ENCODE measurements at places on chromosomes 16 and 17.

GRCh38 chr17:5418858-5419355, 555 bp downstream of the NUP88 start:
- DNase-seq: peak; percentile 74

DNA sequence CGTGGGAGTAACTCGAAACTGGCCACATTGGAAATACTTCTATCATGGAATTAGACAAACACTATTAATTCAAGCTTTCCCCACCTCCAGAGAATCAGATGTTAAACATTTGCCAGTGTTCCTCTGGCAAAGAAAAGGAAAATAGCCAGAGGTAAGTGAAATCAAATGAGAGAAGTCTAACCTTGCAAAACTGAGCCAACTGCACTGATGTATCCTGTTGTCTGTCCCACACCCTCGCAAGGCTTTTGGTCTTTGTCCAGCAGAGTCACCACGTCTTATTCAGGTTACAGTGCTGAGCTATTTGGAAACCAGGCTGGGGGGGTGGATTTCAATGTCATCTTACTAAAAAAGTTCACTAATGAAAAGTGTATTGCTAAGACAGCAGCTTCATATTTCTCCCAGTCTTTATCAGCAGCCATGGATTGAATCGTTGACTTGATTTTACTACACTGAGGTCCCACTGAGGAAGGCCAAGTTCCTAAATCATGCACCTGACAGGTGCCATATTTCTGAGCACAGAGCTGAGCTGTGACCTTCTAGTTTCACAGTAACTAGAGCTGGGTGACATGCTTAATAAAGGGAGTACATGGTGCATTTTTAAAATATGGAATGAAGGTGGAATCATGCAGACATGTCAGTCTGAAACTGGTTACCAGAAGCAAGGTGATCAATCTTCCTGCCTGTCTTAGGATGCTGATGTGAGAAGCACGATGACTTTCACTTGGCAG, 85.2 kb upstream of the HSBP1 start:
- no peak for DNase-seq

DNA sequence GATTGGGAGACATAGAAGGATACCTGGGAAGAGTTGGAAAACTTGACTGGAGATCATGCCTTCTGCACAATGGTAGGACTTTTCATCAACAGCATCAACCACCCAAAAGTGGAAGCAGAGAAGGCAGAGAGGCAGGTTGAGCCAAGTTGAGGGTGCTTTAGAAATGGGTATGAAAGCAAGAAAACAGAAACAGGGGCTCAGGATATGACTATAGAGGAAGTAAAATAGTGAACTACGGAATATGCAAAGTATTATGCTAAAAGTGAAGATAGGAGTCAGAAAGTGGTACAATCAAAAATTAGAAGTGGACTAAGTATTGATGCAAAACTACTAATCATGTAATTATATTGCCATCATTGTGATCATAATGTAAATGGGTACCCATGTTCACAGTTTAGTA, 16.1 kb upstream of the ARHGAP44 start:
- DNase-seq: no peak

GRCh38 chr17:61196302-61196704, 203.3 kb upstream of the TBX2 start:
- no peak for DNase-seq

DNA sequence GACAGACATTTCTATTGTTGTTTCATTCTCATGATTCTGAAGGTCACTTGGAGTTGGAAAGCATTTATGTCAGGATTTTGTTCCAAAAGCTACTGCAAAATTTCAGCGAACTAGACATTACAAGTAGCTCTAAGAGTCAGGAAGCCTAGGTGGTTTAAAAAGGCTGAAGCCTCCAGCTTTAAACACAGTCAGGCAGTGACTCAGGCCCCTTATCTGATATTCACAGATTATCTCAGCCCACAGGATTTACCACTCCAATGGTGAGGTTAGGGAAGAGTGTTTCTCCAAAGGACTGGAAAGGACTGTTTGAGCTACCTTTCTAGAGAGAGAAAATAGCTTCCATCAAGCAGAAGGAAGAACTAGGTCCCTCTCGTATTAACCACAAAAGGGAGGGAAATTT, 624.4 kb upstream of the C16orf82 start:
- no peak for DNase-seq

DNA sequence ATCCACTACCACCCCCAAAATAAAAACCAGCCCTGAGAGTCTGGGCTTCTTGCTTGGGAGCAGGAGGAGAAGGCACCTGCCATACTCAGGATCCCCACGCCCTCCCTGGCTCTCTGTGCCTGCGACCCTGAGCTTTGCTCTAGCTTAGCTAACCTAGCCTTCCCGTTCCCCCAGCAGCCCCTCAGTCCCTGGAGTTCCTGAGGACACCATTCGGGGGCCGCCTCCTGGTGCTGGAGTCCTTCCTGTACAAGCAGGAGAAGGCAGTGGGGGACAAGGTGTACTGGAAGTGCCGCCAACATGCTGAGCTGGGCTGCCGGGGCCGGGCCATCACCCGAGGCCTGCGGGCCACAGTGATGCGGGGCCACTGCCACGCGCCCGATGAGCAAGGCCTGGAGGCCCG, 18.5 kb downstream of the FLYWCH1 start:
- no peak for DNase-seq

DNA sequence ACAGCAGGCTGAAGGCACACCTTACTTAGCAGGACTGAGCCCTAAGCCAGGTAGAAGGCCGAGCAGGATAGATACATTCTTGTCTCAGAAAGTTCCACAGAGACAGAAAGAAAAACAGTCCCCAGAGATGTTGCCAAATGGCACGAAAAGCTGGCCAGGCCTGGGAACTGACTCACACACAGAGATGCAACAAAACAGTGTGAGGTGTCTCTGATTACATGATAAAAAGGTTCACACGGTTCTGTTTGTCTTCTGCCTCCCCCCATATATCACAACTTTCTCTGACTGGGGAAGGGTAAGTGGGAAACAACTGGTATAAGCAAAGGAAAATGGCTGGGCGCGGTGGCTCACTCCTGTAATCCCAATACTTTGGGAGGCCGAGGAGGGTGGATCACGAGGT, 1.7 kb downstream of the WBP2 start:
- DNase-seq: no peak

DNA sequence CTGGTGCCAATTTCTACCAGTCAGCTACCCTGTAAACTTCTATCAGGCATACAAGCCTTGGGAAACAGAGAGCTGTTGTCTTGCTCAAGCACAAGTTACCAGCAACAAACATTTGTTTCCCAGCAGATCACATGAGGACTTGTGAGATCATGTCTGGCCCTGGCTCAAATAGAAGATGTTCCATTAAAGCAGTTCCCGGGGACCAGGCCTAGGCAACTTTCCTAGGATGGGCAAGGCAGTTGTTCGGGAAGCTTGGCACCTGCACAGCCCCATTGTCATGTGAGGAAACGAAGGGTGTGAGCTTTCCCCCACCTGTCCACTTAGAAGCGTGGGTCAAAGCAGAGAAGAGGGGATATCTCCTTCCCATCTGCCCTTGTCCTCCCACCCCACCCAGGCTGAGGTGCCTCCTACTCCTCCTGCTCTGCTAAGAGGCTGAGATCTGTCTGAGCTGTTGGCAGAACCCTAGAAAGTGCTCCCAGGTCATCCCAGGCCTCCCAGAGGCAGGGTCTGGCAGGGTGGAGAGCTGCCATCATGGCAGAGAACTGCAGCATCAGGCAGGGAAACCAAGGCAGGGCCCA, 11.2 kb upstream of the SLC47A2 start:
- no peak for DNase-seq

- DNase-seq: peak; percentile 21
These were observed 16.1 kb downstream of the CCR7 start for GRCh38 chr17:40548982-40549685.

DNA sequence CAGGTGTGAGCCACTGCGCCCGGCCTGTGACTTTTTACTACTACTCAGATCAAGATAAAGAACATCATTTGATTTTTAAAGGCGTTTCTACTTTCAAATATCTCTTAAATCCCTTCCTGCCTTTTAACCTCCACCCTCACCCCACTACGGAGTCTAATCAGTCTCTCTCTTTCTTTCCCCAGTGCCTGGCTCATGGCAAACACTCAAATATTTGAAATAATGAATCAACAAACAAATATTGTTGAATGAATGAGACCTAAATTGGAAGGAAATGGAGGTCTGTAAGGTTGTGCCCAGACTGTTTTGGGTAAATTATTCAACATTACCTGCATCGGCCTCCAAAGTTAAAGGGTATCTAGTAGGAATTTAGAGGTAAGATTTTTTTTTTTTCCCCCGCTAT, 14.7 kb downstream of the COPZ2 start:
- DNase-seq: no peak

GRCh38 chr17:59257101-59257500, 36.8 kb downstream of the GDPD1 start:
- DNase-seq: no peak

DNA sequence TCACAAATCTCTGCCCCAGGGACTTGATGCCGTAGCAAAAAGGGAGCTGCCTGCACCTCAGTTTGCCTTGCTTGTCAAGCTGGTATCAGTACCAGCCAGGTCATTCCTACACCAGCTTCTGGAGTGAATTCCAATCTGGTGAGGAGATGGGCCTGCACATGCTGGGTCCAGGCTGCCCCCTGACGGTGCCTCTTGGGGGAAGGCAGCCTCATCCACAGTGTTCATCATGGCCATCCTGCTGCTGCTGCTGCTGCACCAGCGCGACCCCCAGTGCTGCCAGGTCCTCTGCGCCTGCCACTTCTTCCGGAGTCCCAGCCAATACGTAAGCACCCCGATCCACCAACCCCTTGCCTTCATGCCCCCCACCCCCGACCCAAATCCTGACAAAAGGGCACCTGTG, 8.3 kb downstream of the MRPL27 start:
- no peak for DNase-seq

- no peak for DNase-seq
These were observed 8.2 kb downstream of the FN3K start for GRCh38 chr17:82743344-82744219.

DNA sequence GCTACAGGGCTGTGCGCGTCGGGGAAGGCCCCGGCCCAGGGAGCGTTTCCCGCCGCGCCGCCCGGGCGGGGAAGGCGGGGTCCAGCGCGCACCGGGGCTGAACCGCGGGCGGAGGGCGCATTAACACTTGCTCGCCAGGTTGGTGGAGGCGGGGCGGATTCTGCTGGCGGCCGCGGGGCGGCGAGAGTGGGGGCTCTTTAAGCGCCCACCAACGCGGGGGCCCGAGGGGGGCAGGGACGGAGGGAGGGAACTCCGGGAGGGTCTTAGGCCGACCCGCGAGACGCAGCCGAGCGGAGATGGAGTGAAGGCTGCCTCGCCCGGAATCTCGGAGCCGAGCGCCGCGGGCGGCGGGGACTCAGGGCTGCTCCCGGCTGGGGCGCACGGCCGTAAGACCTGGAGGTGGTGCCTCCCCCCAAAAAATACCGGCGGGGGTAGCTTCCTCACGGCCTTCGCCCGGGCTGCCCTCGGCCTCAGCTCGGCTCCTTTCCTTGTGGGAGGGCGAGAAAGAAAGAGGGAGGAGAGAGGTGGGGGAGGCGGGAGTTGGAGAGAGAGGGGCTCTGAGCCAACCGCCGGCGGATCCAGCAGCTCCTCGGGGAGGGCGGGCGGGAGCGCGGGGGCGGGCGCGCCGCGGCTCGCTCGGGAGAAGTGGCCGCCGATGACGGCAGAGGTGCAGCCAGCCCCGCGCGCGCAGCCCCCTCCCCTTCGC, 415 bp upstream of the FOXF1 start:
- no peak for DNase-seq

- DNase-seq: no peak
These were observed at the start of gene NPTX1 for GRCh38 chr17:80475910-80476876. TSS of gene NPTX1 (minus strand) at chr17:80476607. CDS start at chr17:80476446, 161 bp downstream.

DNA sequence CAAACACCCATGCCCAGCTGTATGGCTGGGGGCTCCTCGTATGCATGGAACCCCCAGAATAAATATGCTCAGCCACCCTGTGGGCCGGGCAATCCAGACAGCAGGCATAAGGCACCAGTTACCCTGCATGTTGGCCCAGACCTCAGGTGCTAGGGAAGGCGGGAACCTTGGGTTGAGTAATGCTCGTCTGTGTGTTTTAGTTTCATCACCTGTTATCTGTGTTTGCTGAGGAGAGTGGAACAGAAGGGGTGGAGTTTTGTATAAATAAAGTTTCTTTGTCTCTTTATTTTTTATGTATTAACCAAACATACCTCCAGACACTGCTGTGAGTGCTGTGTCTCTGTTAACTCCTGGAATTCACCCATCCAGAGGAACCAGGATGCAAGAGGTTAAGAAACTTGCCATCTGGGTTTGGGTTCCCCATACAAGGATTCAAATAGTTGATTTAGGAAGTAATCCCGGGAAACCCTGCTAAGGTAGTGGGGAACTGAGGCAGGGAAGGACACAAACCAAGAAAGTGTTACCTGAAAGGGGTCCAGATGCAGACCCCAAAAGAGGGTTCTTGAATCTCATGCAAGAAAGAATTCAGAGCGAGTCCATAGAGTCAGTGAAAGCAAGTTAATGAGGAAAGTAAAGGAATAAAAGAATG, 37.4 kb upstream of the IL21R start:
- DNase-seq: peak; percentile 27

- no peak for DNase-seq
These were observed 417.1 kb upstream of the CDH11 start for GRCh38 chr16:65538976-65539375.

DNA sequence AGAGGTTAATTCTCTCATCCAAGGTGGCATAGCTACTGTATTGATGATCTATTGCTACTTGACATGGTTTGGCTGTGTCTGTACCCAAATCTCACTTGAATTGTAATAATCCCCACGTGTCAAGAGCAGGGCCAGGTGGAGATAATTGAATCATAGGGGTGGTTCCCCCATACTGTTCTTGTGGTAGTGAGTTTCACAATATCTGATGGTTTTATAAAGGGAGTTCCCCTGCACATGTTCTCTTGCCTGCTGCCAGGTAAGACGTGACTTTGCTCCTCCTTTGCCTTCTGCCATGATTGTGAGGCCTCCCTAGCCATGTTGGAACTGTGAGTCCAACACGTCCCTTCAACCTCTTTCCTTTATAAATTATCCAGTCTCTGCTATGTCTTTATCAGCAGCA, 22.9 kb upstream of the CPPED1 start:
- no peak for DNase-seq

DNA sequence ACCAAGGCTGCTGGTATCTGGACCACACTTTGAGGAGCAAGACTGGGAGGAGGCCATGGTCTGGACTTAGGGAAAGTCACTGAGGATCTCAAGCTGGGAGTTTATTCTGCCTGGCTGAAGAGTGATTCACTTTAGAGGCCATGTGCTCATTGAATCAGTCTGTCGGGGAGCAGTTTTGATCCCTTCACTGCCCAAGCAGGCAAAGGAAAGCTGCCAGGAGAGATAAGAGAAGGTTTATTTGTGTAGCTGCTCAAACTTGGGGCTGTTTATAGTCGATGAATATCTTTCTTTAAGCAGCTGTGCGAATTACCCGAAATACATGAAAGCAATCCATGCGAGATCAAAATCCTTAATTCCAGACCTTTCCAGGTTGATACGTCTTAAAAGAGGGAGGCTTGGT, 544.4 kb upstream of the EEF2KMT start:
- DNase-seq: no peak

GRCh38 chr16:68093816-68094613, 8.8 kb downstream of the NFATC3 start:
- DNase-seq: no peak
